ENCODE measurements at places on chromosomes 12 and 14.

DNA sequence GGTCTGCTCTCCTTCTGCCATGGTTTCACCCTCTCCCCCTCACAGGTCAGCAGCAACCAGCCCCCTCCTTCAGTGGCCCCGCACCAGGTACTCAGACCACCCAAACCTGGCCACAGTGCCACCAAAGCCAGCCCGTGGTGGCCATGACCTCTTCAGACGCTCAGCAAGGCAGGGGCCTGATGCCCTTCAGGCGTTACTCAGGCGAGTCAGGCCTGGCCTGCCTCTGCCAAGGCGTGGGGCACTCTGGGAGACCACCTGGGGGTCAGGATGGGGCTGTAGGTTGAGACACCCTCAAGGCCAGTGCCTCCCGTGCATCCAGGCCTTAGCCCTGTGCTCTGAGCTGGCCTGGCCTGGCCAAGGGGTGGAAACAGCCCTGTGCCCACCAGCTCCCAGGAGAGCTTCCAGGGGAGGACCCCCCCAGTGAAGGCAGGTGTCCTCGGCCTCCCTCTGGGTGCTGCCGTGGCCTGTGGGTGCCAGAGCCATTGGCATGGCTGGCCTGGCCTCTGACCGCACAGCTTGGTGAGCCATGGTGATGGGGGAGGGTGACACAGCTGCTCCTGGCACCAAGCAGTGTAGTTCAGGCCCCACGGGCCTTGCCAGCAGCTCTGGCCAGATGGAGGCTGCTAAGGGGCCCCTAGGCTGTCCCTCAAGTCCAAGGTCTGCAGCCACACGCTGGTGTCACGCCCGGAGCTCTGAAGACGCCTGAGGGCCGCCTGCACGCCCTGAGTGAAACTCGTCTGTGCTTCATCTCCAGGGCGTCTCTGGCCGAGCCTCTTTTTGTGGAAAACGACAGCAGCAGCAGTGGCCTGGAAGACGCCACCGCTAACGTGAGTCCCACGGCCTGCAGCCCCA, 15.1 kb downstream of the XRCC3 start:
- DNase-seq, result no peak

GRCh38 chr12:10847744-10848143, 1.5 kb downstream of the PRR4 start:
- no peak for DNase-seq

DNA sequence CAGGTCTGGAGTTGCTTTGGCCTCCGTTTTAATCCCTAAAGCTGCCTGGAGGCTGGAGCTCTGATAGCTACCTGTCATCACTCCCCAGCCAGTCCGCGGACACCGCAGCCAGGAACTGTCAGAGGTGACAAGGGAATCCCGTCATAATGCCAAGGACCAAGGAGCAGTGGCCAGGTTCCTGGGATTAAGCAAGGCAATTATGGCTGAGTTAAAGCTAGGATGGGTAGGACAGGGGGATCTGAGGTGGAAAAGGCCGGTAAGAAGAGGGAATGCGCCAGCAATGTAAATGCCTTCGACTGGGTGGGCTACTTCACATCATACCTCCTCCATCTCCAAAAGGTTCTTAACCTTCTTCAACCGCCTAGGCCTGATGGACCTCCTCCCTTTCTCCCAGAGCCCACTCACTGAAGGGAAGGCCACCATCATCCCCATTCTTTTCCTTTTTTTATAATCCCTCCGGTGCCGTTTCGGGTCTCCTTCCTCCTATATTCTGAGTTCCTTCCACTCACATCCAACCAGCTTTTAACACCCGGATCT, 1.9 kb downstream of the PPP1R3E start:
- peak; percentile 46 for DNase-seq

DNA sequence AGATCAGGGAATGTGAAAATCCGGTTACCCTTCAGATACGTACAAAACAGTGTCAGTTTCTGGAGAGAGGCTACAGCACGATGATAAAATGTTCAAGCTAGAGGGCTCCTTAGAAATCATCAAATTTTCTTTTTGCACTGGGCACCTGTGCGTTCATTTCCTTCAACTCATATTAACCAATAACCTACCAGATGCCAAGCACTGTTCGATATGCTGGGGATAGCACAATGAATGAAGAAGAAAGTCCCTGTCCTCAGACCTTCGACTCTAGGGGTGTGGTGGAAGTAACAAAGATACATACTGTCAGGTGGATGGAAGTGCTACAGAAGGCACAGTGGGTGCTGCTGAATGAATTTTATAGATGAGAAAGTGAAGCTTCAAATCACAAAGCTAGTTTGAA, 172.3 kb downstream of the FOXN3 start:
- no peak for DNase-seq

- no peak for DNase-seq
Observed at GRCh38 chr14:99660006-99660566, 15.2 kb downstream of the HHIPL1 start.

GRCh38 chr14:94016446-94016976, 9.6 kb upstream of the OTUB2 start:
- DNase-seq, result no peak

DNA sequence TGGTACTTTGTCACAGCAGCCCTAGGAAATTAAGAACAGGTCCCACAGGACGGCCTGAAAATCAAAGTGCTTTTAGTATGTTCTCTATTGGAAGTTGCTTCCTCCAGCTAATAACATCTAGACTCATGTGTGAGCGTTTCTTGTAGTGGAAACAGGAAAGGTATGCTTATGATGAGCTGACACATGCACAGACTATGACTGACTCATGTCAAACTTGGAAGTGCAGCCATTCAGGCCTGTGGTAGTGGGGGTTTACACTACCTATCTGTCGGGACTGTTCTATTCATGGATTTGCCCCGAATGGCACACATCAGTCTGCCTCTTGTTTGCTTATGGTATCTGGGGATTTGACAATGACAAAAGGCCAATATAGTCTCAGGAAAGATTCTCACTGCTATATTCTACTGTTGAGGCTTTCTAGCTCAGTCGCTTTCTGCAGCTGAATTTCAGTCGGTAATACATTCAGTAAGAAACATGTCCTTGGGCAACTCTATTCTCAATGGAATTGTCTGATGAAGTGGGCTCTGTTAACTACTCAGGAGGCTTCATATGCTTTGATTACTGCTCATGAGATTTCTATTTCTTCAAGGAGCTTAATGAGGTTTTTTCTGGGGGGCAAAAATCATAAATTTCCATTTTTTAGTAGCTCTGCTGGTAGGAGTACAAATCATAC, 270.3 kb upstream of the DAAM1 start:
- no peak for DNase-seq

DNA sequence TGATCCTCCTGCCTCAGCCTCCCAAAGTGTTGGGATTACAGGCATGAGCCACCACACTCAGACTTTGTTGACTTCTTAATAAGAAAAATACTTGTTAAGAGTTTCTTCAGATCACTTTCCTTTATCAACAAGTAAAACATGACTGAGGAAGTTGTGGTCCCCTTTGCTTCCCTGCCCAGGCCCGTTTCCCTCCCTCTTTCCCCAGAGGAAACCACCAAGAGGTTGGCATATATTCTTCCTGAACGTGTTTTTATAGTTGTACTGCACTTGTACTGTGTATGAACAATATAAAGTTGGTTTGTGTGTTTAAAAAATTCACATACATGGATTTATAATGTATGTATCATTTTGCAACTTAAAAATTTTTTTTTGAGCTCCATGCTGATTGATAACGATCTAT, 28.4 kb downstream of the PTPN11 start:
- no peak for DNase-seq

DNA sequence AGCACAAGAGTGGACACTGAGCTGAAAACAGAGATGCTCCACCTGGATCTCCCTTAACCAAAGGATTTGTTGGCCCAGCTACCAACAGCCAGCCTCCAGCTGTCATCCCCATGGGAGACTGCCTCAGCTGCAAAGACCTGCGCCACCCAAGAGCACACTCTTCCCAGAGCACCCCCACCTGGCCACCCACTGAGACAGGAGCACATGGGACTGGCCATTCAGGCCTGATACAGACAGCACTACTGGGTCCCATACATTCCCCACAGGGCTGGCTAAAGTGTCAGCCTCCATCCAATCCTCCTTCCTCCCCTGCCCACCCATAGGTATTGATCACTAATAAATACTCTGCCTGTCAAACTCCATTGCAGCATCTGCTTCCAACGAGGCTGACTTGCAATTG, 241.5 kb downstream of the BCL11B start:
- DNase-seq, result no peak

DNA sequence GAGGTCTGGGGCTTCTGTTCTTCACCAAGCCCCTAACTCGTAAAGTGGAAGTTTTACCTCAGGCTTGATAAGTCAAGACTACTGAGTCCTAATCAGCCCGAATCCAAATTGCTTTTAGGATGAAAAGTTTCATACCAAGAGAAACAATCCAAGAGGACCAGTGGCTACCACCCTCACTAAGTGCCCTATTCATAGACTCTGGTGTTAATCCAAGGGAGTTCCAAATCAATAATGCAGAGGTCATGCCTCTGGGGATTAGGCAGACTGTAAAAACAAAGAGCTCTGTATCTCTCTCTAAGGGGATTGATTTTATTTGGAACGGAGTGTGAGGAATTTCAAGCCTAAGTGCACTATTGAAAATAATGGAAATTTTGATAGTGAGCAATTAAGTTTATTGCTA, 76.3 kb upstream of the LMNTD1 start:
- DNase-seq, result no peak

DNA sequence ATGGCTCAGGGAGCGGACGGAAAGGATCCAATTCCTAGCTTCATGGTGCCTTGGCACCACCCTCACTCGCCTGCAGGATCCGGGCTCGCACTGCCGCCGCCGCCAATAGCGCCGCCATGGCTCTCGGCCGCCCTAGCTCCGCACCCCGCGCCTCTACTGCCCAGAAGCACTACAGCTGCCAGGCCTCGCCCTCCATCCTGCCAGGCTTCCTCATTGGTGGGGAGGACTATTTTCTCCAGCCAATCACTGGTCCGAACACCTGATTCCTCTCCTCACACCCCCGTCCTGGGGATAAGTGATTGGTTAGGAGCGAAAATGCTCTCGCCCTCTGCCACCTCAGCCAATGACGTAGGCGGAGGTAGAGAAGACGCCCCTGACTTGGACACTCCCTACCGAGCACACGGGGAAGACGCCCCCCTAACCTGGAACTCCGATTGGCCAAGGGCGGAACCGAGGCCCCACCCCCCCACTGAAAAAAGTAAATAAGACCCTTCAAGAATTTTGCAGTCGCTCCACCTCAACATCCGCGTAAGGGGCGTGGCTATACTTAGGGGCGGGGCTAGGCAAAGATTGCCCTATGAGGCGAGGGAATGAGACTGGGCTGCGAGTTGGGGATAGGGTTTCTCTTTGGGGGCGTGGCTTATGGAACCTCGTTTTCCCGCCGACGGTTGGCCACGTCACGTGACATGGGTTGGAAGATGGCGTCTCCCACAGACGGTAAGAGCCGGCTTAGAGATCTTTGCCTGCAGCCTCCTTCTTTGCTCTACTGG, at the start of the genes ALDH6A1 and LIN52:
Gene ALDH6A1 (minus strand): TSS at position 177 of the 770 bp plus-strand sequence. CDS start 59 bp downstream, at position 118.
Gene LIN52 (plus strand): TSS at position 680 of the 770 bp plus-strand sequence. CDS start 19 bp downstream, at position 699.
- peak; percentile 100 for DNase-seq

DNA sequence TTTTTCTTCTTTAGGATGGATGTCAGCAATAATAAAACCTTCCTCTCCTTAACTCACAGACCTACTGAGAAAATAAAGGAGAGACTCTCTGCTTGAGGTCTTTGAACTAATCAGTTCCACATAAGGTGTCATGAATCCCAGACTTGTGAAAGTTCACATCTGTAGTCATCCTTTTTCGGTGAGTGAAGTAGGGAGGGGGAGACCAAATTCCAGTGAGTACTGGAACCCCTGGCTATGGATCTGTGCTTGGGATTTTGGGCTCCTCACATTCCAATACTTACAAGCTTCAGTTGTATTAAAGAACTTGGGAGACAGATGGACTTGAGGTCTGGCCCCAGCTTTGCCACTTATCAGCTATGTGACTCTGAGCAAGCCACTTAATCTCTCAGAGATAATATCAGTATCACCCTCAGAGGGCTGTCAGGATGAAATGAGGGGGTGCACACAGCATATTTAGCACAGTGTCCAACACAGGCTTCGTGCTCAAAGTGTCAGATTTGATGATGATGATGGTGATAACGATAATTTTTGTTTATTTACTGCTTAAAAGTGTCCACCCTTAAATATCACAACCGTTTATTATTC, 34.8 kb upstream of the APPL2 start:
- DNase-seq, result no peak

- DNase-seq, result no peak
Observed at GRCh38 chr14:26213846-26214575, 383.8 kb downstream of the NOVA1 start.

- DNase-seq, result no peak
Observed at GRCh38 chr12:12821975-12822374, 8.8 kb downstream of the DDX47 start.

DNA sequence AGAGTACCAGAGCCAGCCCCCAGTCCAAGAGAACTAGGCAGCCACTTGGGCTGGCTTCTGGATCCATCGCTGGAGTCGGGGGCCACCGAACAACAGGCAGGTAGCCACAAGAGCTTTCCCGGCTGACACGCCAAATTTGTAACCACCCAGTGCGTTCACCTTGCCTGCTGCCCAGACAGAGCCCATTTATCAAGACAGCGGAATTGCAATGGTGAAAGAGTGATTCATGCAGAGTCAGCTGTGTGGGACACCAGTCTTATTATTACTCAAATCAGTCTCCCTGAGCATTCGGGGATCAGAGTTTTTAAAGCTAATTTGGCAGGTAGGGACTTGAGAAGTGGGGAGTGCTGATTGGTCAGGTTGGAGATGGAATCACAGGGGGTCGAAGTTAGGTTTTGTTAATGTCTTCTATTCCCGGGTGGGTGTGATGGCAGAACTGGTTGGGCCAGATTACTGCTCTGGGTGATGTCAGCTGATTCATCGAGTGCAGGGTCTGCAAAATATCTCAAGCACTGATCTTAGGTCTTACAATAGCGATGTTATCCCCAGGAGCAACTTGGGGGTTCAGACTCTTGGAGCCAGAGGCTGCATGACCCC, 64.3 kb downstream of the PDE6H start:
- DNase-seq, result no peak

DNA sequence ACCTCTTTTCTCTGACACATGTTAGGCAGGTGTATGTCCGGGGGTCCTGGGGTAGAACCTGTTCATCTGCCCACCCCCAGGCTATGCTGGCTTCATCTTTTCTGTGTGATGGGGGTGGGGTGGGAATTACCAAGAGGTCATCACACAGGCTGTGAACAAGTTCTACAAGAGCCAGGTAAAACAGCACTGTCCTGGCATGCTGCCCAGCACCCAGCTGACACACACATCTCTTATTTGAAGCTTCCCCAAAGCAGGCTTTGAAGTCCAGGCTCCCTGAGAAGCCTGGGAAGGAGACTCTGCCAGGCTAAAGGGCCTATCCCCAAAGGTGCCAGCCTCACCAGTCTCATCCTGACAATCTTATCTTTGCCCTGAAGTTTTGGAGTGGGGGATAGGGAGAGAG, 141.1 kb downstream of the ALG10 start:
- no peak for DNase-seq

- DNase-seq, result peak; percentile 77
Observed at GRCh38 chr12:2691345-2692071, 103.3 kb upstream of the FKBP4 start.

DNA sequence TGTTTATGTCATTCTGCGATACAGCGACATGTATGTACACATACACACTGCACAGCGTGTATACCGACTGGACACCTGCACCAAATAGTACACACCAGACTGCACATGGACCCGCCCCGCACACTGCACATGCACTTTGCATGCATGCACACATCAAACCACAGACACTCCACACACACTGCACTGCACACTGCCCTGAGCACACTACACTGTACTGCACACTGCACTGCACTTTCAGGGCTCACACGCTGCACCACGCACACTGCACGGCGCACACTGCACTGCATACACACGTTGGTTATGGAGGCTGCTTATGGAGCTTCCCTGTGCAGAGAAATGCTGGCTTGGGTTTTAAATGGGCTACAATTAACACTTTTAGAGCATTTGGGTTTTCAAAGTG, 1.6 kb downstream of the PAPLN start:
- DNase-seq, result peak; percentile 31

GRCh38 chr12:64147875-64148274, 74.2 kb downstream of the KICS2 start:
- DNase-seq, result no peak

Measured in activated T-cell treated with anti-CD3 and anti-CD28 coated beads, Interleukin-2, amount 50 U/mL, for 24 hours (primary cell).